Iris pigment epithelial cell (primary cell): ENCODE measurements at places on chromosomes 2 and 18.

GRCh38 chr2:120596990-120597594, 138.6 kb upstream of the GLI2 start:
- peak; percentile 84 for DNase-seq

DNA sequence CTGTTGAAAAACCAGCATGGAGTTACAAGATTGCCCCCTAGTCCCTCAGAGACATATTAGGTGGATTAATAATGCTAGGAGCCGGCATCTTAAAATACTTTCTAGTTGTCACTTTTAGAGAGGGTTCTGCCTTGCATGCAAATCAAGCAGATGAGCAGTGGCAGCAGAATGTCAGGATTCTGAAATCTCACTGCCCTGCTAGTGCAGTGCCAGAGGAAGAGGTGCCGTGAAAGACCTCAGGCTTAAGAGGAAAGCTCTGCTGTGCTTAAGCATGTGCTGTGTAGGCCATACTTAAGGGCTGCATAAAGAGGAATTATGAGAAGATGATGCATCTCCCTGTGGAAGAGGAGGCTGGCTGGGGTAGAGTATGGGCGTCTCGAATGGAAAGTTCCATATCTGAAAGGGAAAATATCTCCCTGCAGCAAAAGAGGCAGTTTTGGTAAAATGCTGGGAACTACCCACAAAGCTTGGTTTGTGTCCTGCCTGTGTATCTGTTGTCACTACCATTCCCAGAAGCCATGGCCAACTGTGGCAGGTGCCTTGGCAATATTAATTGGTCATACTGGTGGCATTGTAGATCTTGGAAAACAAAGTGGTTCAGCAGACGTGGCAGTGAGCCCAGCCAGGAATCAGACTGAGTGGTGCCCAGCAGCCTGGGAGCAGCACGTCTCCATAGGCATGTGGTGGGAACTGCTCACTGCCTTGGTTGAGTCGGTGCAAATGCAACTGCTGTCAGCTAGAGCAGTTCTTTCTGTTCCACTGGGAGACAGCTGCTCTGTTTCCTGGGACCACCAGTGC, 131.9 kb downstream of the EVA1A start:
- DNase-seq, result no peak

DNA sequence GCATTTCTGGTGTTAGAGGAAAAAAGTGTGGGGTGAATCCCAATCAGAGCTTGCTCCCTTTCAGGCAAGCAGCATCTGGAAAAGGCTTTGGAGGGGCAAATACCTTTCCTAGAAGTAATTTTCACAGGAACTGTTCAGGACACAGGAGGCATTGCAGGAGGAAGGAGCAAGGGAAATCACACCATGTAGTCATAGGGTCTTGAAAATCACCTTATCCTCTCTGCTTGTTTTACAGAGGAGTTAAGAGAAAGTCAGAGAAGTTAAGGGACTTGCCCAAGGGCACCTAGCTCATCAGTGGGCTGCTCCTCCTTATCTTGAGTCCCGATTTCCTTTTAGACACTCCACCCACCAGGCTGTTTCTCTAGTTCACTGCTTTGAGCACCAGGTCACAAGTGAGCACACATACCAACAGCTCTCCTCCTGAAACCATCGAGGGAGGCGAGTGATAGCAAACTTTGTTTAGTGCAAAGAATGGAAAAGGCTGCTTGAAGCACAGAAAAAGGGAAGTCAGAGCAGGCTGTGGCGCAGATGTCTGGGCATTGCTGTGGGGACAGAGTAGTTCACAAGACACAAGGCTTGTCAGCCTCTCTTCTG, 89.2 kb upstream of the CXCR4 start:
- DNase-seq, result no peak

DNA sequence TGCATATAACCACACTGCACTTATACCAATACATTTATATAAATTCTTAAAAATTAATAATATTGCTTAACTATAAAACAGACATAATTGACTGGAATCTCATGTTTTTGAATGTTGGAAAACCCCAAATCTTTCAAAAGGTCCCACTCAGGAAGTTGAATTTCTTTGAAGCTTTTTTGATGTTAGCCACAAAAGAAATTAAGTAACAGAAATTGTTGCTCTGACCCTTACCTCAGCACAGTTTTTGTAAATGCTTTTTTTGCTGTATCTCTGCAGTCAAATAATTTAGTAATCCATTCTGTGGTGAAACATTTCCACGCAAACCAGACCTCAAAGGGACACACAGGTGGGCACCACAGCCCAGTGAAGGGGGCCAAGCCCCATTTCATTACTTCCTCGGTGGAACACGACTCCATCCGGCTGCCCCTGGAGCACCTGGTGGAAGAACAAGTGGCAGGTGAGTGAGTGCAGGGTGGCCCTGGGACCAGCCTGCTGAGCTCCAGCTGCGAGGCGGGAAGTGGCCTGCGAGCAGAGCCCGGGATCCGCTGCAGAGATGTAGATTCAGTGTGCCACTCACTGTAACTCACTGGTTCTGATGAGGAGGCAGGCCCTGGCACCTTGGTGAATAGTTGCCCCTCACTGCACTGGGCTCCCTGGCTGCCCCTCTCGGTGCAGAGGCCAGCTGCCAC, 8.4 kb downstream of the SCLY start:
- no peak for DNase-seq

GRCh38 chr2:42905341-42906110, 113.1 kb upstream of the HAAO start:
- peak; percentile 58 for DNase-seq

DNA sequence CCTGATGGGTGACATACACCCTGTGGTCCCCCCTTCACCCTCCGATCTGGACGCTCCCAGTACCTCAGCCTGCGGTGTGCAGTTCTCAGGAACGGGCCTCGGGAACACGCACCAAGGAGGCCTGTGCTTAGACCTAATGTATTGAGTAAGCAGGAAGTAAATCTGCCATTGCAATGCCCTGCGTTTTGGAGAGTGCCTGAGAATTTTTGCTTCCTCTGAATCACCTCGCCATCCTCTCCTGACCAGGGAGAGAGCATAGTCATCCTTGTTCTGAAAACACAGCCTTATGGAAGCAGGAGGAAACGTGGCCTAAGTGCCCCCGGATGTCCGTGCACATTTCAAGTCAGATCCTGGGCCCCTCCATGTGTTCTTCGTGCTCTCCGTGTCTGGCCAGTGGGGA, 272.2 kb downstream of the NDUFA10 start:
- no peak for DNase-seq

- DNase-seq, result peak; percentile 79
Observed at GRCh38 chr2:237693291-237693994, 66.1 kb downstream of the LRRFIP1 start.

DNA sequence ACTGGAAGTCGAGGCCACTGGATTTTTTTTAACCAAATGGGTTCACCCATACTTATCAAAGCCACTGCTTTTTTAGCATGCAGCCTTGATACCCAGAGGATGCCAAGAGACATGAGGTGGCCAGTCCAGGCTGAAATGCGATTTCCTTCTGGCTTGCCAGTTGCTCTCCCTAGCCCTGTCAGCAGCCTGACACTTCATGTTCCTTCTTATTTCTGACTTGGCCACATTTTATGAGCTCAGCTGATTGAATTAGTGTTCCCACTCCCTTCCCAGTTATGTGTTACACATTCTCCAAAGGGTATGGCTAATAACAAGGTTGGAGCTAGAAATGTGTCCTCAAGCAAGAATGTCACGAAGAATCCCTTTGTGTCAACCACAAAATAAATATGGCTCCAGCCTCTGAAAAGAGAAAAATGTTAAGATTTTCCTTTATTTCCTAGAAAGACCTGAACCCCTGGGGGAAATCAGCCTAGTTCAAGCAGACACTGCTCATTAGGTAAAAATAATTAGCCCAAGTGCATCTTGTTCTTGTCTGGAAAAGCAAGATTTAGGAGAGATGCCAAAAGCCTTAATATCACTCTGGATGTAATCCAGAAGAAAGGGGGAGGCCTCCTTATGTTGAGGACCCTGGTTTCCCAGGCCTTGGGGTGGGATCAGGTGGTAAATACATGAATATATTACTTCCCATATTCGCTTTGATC, 121.7 kb upstream of the TACR1 start:
- DNase-seq, result no peak

DNA sequence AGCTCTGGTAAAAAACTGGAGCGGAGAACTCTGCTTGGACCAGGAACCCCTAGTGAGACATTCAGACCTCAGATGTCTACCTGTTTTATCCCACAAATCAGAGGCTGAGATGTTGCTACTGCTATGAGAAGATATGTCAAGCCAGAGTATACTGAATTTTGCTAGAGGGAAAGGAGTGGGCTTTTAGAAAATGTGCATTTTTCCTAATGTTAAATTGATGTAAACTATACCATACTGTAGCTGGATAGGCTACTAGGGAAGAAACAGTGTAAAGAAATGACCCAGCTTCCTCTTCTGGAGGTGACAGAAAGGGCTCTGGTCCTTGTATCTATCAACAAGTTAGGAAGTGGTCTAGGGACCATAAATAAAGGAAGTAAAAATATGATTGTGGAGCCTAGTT, 65.0 kb downstream of the SLC39A10 start:
- DNase-seq, result no peak

DNA sequence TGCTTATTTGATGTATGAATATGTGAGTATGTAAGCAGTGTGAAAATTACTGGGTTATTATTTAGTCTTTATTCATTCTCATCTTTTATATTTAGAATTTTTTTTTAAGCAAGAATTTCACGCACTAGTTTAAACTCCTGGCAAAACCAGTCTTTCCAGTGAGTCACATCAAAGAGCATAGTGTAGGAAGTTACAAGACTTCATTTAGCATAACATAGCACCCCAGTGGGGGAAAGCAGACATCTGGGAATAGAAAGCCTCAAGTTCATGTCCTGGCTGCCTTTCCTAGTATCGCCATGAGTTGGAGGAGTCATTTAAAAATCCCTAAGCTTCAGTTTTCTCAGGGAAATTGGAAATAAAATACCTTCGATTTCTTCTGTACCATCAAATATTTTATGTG, 408.3 kb downstream of the NUP35 start:
- DNase-seq, result peak; percentile 0

DNA sequence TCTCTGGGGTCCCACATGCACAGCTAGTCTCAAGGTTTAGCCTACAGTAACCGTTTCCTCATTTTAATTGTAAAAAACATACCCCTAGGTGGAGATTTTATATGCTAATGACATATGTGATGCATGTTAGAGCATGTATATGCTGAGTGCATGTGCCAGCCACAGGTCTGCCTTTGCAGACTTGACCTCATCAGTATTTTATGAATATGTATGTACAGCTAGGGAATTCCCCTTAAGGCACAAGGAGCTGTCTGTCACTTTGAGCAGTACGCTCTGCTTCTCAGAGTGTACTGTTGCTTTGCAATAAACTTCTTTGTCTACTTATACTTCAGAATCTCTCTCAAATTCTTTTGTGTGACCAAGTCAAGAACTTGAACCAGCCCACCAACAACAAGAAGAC, 131.2 kb upstream of the ERBB4 start:
- DNase-seq, result no peak

- DNase-seq, result no peak
Observed at GRCh38 chr18:63183378-63183777, 136.2 kb downstream of the BCL2 start.

- DNase-seq, result peak; percentile 30
Observed at GRCh38 chr18:49494660-49495059, 7.6 kb upstream of the C18orf32 start.

DNA sequence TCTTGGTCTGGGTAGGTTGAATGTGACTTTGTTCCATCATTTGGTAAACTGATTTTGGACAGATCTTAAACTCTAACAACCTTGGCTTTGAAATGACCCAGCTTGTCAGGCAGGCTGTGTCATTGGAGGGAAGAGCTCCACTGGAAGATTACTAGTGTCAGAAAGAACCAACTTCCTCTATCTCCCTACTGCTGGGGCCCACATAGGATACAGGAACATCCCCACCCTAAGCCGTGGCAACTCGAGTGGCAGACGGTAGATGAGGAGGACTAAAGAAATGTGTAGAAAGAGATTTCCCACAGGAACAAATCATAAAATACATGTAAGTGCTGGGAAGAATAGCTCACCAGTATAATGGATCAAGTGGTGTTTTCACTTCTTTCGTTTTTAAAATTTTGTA, 4.3 kb upstream of the G6PC2 start:
- DNase-seq, result no peak

DNA sequence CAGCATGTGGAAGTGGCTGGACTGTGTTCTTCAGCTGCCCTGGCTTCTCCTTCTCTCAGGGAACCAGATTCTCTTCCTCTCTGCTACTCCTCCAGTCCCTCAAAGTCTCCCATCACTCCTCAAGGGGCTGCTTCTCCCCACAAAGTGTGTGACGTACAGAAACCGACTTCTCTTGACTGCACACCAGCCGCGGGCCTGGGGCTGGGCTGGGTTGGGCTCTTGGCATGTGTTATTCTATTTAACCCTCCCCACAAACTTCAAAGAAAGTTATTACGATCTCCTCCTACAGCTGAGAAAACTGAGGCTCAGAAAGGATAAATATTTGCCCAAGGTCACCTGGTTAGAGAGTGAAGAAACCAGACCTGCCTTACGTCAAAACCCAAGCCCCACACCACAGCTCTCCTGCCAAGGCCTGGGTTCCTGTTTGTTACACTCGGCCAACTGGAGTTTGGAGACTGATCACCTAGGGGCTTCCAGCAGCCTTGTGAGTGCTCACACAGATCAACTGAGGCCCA, 269.0 kb downstream of the TFCP2L1 start:
- no peak for DNase-seq

DNA sequence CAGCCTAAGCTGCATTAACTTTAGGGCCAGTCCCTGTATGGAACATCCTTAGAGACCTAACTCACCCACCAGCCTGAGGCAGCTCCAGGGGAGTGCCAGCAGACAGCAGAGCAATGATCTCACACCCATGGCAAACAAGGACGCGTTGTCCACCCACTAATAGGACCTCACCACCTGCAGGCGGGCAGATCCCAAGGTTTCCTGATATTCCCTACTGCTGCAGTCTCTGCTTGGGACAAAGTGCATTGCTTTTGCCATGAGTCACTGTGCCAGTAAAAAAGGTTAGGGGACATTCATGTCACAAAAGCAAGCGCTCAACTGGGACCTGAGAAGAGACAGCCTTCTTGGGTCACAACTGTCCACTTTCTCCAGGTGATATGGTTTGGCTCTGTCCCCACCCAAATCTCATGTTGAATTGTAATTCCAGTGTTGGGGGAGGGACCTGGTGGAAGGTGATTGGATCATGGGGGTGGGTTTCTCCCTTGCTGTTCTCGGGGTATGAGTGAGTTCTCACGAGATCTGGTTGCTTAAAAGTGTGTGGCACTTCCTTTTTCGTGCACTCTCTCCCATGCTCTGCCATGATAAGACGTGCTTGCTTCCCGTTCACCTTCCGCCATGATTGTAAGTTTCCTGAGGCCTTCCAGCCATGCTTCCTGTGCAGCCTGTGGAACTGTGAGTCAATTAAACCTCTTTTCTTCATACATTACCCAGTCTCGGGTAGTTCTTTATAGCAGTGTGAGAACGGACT, 160.2 kb downstream of the MIB1 start:
- no peak for DNase-seq

- DNase-seq, result no peak
Observed at GRCh38 chr2:159661286-159661685, 44.9 kb upstream of the BAZ2B start.

GRCh38 chr2:98445177-98445682, 572 bp downstream of the INPP4A start:
- DNase-seq, result no peak

- DNase-seq, result no peak
Observed at GRCh38 chr2:95310216-95310615, 13.1 kb downstream of the KCNIP3 start.

- DNase-seq, result peak; percentile 96
Observed at GRCh38 chr2:232260075-232260474, 118.5 kb upstream of the ALPP start.

- DNase-seq, result peak; percentile 5
Observed at GRCh38 chr18:32095192-32095899, 3.7 kb downstream of the RNF138 start.
